ENCODE measurements at places on chromosomes 5 and 9. TPM values are rescaled to one million over a fixed set of nuclear protein-coding genes. Genes with fewer than 3 reads are reported as not detected.

Gene NXNL2
- total RNA-seq = 0.45 TPM

Gene ACTBL2
- 0.23 TPM for total RNA-seq

Gene F2R
- 92.9 TPM for total RNA-seq

Gene SPINK6
- total RNA-seq = not detected

Gene QRFP
- not detected for total RNA-seq

Gene NMRK1
- 20.9 TPM for total RNA-seq

Gene TNFSF8
- total RNA-seq = not detected

Gene NSUN2
- 51.0 TPM for total RNA-seq

Gene DMRTA1
- 0.12 TPM for total RNA-seq

Gene LCN10
- not detected for total RNA-seq

Gene DRD1
- total RNA-seq = 0.70 TPM

Data from smooth muscle cell of the coronary artery (primary cell).